ENCODE measurements at places on chromosomes 3 and 15.

GRCh38 chr3:133930341-133930933, 34.8 kb upstream of the RAB6B start:
- DNase-seq: peak; percentile 39

DNA sequence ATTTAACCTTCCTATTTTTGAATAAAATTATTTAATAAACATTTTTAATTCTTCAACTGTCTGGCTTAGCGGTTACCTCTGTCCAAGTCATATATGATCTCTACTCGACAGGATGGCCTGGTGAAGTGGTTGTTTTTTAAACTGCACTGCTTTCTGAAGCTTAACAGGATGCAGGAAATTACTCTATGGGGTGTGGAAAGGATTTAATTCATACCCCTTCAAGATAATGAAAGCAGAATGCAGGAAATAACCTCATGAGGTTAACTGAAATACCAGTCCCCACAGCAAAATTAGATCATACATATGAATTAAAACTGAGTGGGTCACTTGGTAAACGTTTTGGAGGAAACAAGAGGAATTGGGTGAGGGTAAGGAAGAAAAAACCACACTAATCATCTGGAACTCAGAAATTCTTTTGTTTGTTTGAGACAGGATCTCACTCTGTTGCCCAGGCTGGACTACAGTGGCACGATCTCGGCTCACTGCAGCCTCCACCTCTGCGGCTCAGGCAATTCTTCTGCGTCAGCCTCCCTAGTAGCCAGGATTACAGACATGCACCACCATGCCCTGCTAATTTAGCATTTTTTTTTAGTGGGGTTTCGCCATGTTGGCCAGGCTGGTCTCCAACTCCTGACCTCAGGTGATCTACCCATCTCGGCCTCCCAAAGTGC, 50.1 kb downstream of the LYSMD4 start:
- DNase-seq: peak; percentile 54

DNA sequence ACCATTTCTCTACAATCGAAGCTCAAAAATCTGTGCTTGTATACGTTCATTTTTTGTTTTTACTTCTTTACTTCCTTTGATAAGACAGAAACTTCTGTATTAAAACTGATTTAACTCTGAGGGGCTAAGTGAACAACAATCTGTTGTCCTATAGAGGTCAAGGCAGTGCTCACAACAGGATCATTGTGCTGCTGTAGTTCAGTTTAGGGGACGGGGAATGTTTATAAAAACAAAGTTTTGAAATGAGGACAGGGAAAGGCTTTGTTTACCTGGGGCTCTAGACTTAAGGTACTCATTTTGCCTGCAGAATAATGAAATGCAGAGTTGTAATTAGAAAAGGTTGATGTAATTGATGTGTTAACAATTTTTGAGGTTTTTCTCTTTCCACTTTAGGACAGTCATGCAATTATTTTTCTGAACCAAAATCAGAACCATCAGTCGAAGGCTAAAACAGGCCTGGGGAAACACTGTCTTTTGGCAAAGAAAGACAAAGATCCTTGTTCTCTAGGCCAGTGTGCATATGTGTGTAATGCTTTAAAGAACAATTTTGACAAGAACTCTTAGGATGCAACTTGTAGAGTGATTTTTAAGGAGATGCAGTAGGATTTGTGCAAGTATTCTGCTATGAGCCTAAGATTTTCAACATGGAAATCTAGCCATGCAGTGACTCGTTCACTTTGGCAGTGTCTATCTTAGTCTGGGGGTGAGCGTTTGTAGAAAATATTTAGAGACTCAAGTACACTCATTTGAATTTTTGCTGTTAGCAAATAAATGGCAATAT, 165.2 kb downstream of the PGPEP1L start:
- no peak for DNase-seq

DNA sequence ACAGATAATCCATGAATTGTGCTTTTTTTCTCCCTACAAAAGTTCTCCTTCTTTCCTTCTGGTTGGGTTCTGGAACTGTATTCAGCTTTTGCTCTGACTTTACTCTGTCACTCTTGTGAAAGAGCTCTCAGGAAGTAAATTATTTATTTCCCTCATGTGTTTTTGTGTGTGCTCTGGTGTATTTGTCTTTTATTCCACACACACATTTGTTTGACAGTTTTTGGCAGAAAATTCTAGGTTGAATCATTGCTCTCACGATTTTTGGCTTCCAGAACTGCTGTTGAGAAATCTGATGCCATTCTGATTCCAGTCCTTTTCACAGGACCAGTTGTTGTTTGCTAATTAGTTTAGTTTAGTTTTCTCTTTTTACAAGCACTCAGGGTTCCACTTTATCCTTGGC, 172.8 kb downstream of the PLCH1 start:
- no peak for DNase-seq

- no peak for DNase-seq
Measured at GRCh38 chr15:44159492-44159891, 35.6 kb downstream of the FRMD5 start.

Measured in activated CD4-positive, alpha-beta T cell treated with anti-CD3 and anti-CD28 coated beads, Interleukin-10, Interleukin-2, amounts not matched to agents 100 ng/mL and 50 ng/mL, durations not matched to agents 16 hours and 8 hours (primary cell).